Colonic mucosa (tissue), 4 donors: ENCODE measurements at places on chromosomes 1 and 21.

DNA sequence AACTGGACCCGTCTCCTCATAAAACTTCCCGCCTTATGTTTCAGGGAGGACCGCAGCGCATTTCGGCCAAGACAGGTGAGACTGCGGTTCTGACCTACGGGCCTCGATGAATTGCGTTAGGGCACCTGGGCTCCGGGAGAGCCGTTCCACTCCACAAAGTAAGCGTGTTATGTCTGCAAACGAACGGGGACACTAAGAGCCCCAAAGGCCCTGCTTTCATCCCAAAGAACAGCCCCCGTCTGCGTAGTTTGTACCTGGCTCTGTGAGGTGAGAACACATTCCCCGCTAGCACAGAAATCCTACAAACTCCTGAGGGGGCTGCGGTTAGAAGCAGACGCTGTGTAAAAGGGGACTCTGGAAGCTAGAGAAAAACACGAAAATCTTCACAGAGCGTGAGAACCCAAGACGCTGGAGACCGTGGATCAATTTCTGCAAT, 41.6 kb upstream of the PPIAL4F start:
- DNase-seq, result no peak

DNA sequence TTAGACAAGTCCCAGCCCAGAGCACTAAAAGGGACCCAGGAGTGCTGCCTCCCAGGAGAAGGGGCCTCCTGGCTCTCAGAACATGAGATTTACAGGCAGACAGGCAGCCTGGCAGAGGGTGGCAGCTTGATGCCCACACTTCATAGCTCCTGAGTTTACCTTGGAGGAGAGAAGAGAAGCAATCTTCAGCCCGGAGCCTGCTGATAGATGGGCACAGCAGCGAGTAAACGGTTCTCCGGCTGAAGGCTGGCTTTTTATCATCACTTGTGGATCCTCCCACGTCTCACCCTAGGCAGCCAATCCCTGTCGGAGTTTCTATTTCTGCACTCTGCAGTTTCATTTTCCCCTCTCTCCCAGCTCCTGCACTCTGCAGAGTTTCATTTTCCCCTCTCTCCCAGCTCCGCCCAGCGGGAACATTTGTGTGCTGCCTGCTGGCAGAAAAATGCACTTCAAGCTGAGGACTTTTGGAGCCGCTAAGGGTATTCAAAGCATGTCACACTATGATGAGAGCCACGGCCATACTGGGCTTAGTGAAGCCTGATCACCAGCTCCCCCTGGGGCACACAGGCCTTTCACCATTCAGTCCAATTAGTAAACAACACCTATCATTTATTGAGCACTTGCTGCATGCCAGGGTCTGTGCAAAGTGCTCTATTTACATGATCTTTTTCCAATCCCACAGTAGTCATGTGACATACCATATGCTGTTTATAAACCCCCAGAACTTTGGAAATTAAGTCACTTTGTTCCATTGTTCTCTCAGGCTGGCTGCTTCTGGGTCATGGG, at the start of gene IFI6:
Gene IFI6, minus strand, starts transcription at position 229 of the 786 bp plus-strand sequence. CDS start 2,878 bp downstream, outside the sequence.
- peak; percentile 91 for DNase-seq

DNA sequence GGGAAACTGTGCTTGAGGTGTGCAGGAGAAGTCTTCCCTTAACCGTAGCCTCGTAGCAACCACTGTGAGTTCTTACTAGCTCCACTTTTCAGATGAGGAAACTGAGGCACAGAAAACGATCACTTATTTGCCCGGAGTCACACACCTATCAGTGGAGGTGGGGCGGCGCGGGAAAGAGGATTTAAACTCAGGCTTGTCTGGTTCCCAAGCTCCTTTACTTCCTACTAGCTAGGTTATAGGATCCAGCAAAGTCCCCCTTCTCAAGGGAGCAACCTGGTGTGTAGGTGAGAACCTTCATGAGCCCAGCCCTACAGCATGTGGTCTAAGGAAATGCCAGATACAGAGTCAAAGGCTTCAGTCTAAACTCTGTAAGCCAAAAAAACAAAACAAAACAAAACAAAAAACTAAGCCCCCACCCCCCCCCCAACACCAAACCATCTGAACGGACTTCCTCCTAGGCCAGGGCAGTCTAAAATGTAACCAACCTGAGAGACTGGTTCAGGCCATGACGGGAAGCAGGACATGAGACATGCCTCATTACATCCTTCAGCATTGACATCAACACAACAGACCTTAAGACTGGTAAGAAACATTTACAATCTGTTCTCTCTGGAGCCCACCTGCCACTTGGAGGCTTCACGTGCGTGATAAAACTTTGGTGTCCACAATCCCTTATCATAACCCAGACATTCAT, 709 bp upstream of the FBXO42 start:
- DNase-seq, result peak; percentile 39

DNA sequence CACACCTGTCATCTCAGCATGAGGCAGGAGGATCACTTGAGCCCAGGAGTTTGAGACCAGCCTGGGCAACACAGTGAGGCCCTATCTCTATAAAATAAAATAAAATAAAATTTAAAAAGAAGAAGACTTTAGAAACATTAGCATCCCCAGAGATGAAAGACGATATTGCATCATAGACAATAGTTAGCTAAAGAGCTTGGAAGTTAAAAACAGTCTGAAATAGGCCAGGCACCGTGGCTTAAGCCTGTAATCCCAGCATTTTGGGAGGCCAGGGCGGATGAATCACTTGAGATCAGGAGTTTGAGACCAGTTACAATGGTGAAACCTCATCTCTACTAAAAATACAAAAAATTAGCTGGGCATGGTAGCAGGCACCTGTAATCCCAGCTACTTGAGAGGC, 59.3 kb downstream of the RIMS3 start:
- DNase-seq, result no peak
